NCI-H187 treated with DMSO at 0.1 percent for 48 hours (cell line): ENCODE measurements at places on chromosomes 4 and X.

DNA sequence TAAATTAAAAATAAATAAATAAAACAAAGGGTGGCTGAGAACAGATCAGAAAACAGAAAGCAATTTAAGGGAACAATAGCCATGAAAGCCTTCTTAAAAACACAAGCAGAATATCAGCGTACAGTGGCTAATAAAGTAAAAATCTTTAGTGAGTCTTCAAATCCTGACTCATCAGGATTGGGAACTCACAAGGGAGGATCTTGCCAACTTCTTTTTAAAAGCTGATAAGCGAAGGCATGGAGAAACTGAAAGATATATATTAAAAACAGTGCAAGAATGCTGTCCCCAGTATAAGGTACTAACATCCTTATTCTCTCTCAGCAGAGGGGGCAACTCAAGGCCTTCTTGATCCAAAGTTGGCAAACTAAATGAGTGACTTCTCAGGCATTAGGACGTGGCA, 180.1 kb downstream of the DHX15 start:
- no peak for DNase-seq

GRCh38 chr4:77126809-77127208, 30.2 kb upstream of the CCNG2 start:
- no peak for DNase-seq

GRCh38 chr4:1998296-1998695, 10.5 kb downstream of the NELFA start:
- no peak for DNase-seq

DNA sequence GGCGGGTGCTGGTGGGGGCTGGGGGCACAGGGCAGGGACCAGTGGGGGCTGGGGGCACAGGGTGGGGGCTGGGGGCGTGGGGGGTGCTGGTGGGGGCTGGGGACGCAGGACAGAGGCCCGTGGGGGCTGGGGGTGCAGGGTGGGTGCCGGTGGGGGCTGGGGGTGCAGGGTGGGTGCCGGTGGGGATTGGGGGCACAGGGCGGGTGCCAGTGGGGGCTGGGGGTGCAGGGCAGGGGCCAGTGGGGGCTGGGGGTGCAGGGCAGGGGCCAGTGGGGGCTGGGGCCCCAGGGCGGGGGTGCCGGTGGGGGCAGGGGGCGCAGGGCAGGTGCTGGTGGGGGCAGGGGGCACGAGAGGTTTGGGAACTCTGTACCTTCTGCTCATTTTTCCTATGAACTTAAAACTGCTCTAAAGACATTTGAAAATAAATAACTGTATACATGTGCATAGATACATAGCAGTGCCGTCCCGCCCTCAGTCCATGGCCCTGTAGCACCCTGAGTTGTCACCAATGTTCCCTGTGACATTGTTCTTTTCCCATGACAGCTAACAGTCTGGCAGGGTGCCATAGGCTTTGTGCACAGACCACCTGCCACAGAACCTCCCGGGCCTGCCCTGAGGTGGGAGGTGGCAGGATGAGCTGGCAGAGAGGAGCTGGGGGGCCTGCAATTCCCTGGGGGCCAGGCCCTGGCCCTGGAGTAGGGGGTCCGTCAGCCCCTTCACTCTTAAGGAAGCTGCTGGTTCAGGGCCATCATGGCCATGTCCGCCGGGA, 35.6 kb upstream of the ADRA2C start:
- no peak for DNase-seq

GRCh38 chr4:41160856-41161255, 53.5 kb downstream of the APBB2 start:
- no peak for DNase-seq

- DNase-seq, result no peak
Measured at GRCh38 chrX:149979126-149979644, 40.9 kb upstream of the EOLA2 start.

GRCh38 chr4:155073852-155074251, 134.6 kb upstream of the NPY2R start:
- no peak for DNase-seq

GRCh38 chr4:39490322-39490721, 31.5 kb downstream of the LIAS start:
- no peak for DNase-seq

DNA sequence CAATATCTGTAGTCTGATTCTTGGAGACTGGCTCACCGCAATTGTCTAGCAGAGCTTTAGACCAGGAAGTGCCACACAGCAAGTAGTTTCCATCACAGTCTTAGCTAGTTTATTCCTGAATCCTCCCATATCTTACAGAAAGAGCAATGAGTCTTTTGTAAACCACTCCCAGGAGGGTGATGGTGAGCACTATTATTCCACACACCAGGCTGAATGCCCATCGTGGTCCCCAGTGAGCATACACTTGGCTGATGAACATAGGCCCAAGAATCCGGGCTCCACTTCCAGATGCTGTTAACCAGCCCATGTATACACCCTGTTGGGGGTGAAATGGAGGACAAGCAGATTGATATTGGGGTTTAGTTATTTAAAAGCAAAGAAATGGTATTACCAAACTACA, 39.8 kb downstream of the PLK4 start:
- no peak for DNase-seq
